ENCODE measurements at places on chromosomes 7 and 10.

DNA sequence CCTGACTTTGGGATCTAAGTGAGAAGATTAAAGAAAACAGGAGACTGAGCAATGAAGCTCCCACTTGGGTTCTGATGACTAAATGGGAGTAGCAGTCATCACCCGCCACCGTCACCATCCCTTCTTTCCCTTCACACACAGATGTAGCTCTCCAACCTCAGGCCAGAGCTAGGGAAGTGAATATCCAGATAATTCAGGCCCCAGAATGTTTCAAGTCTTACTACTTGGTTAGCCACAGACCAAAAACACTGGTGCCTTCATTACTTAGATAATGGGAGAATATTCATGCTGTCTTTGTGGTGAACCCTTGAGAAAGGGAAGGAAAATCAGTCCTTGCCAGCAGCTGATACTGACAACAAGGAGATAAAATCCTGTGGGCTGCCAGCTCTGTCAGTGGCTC, 100.7 kb downstream of the OSBPL3 start:
- DNase-seq, result no peak

DNA sequence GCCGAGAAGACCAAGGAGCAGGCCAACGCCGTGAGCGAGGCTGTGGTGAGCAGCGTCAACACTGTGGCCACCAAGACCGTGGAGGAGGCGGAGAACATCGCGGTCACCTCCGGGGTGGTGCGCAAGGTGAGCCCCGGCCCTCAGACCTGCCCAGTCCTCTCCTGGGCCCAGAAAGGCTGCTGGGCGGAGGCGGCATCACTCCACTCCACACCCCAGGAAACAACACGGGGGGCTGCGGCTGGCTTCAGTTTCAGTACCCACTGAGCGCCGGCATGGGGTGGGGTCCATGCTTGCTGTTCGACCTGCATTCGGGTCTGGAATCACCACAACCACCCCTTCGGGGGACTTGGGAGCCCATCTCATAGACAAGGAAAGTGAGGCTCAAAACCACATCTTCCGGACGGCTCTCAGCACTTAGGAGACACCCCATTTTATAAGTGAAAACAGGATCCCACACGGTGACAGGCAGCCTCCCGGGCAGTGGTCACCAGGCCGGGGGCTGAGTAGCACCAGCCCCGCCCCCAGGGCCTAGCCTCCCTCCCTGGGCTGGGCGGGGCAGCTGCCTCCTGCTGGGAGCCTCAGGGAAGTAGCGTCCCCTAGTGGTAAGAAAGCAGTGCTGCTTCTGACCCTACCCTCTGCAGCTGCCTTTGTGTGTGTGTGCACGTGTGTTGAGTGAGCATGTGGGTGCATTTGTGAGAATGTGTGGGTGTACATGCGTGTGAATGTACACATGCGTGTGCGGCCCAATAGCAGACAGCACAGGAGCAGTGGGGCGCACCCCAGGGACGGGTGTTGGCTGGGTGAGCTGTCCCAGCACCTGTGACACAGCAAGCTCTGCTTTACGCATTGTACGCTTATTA, 1.8 kb downstream of the SNCG start:
- DNase-seq, result no peak

DNA sequence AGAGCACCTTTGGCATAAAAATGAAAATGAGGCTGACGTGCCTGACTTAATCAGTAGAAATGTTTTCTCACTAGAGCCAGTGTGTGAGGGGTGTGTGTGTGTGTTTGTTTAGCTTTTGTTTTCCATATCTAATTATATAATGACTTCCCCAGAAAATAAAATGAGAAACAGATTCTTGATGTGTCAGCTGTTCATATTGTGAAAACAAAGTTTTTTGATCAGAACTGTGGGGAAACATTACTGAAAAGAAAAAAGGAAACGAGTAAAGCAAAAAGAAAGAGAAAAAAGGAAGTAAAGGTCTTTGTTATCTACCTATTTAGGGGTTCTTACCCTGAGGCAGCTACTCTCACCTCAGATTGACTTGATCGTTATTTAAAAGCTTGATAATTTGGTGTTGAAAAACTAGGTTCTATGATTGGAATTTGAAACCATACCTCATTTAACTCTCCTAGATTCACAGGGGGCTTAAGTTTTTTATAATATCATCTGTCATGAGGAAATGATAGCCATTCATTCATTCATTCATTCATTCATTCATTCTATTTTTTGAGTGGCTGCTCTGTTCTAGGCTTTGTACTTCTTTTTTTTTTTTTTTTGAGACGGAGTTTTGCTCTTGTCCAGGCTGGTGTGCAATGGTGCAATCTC, 58.0 kb downstream of the CREM start:
- DNase-seq, result no peak

DNA sequence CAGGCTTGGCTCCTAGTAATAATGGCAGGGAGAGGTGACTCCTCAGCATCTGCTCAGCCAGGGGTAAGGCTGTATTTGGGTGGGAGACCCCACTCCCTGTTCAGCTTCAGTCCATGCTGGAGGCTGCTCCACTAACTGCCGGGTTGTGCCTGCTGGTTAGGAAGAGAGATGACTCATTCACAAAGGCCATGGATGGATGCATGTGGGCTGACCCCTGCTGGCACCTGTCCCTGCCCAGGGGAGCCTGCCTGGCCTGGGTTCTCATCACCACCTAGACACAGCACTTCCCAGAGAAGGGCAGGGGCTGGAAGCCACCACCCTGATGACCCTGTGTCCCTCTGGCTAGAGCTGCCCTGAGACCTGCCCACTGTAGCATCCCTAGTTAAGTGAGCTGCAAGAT, 59.0 kb downstream of the VSTM4 start:
- DNase-seq, result no peak

Data from effector CD4-positive, alpha-beta T cell (primary cell).